ENCODE measurements at places on chromosomes 4 and X.
A peak's percentile ranks its signal among the peaks of the same experiment; 100 is the strongest.

DNA sequence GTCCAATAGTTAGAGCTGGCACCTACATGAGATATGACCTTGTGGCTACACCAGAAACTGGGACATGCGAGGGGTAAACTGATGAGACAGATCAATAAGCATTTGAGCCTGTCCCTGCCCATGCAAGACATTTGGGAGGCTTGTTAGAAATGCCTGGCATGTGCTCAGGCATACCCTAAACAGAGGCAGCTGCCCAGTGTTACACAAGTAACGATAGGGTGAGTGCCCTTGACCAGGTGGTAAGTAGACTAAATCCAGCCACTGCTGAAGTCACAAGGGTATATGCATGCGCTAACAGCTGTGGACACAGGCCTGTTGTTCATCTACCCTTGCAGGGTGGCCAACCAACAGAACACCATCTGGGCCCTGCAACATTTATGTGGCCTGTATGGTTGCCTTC is 56.1 kb upstream of the CCDC149 start:
- DNase-seq, result no peak

DNA sequence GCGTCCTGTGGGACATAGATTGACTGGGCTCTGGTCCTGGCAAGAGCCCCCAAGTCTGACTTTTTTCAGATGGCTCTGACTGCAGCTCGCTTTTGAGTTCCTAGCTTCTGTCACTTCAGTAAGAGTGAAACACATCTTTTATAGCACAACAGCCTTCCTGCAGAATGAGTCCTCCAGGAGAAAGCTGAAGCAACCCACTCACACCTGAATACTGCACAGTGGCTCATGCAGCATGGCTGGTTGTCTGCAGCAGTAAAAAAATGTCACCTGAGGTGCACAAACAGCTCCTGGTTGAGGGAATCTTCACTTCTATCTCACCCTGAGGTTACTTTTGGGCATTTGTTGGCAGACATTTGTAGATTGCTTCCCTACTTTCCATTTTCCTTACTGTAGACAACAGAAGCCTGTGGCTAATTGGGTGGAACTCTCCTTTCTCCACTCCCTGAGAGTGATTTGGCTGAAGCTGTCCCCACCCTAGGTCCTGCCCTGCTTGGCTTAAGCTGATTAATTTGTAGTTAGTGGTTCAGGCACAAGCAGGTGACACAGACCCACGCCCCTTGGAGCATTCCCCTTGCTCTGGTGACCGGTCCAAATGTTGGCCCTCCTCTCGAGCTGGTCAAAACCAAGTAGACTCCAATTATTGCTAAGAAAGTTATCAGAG is 99.7 kb downstream of the NPNT start:
- DNase-seq, result no peak

- DNase-seq, result peak; percentile 27
Measured at GRCh38 chr4:44760142-44760898, 34.0 kb upstream of the GNPDA2 start.

GRCh38 chr4:119725688-119726330 is 97.2 kb upstream of the PDE5A start:
- DNase-seq, result no peak

All from GM03348 (cell line).